ENCODE measurements at places on chromosomes 5 and 9.

DNA sequence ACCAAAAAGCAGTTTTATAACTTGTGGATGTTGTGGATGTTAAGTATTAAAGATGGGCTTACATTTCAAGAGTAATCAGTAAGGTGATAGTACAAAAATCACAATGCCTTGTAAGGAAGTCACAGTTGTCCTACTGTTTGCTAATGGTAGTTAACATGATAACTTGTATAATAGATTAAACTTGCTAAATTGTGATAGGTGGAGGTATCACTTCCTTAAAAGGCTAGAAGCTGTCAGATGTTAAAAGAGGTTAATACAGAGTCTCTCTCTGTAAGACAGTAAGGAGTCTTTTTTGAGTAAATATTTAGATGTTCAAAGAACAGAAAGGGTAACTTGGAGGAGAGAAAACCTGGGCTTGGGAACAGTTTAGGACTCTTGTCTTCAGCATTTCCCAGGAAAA, 14.2 kb upstream of the MACIR start:
- DNase-seq = no peak

DNA sequence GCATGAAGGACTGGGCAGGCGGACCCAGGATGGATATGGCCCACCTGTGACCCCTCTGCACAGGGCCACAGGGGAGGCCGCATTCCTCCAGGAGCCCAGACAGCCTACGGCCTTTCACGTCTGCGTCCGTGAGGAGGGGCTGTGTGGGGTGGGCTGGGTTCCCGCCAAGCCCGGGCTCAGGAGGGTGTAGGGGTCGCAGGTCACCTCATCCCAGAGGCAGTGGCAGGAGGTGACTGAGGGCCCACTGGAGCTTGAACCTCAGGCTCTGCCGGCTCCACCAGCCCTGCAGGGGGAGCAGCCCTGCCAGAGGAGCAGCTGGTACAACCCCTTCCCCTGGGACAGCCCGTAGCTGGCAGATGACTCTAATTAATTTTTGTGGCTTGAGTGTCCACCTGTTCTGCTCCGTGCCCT, 40.7 kb upstream of the CACNA1B start:
- DNase-seq = no peak

GRCh38 chr5:169303119-169303515, 2.2 kb upstream of the SLIT3 start:
- DNase-seq = no peak

- DNase-seq = no peak
Measured at GRCh38 chr9:33044677-33045282, 19.7 kb downstream of the DNAJA1 start.

GRCh38 chr9:108331596-108331995, 524.2 kb downstream of the ACTL7B start:
- DNase-seq = no peak

GRCh38 chr9:127519301-127520166, 68.2 kb downstream of the LRSAM1 start:
- DNase-seq = peak; percentile 50

GRCh38 chr5:97223596-97223995, 40.5 kb upstream of the RIOK2 start:
- DNase-seq = no peak

DNA sequence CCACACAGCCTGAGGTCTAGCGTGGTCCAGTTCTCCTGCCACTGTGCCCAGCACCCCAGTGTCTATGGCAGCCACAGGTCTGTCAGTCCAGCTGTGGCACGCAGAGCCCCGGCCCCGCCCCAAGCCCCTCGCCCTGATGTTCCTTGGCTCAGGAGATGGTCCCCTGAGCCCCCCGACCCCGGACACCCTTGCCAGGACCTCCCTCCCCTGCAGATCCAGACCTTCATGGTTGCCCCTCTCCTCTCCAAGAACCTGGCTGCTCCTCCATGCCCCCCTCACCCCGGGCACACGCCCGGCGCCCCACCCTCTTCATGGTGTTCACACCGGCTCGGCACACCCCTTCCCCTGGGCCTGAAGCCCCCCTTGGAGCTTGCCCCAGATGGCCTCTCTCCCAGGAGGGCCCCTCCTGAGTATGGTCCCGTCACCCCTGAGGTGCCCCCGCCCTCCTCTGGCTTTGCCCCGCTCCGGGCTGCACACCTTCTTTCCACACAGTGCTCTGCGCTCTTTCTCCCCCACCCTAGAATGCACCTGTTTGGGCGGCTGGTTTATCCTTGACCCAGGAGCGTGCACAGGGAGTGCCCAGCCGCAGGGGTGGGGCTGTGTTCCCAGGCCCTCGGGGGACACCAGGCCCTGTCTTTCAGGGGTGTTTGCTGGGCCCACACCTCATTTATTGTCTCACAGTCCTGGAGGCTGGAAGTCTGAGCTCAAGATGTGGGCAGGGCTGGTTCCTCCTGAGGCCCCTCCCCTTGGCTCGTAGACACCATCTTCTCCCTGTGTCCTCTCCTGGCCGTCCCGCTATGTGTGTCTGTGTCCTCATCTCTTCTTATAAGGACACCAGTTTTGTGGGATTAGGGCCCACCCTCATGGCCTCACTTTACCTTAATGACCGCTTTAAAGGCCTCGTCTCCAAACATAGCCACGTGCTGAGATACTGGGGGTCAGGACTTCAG, 37.6 kb downstream of the KCNT1 start:
- no peak for DNase-seq

DNA sequence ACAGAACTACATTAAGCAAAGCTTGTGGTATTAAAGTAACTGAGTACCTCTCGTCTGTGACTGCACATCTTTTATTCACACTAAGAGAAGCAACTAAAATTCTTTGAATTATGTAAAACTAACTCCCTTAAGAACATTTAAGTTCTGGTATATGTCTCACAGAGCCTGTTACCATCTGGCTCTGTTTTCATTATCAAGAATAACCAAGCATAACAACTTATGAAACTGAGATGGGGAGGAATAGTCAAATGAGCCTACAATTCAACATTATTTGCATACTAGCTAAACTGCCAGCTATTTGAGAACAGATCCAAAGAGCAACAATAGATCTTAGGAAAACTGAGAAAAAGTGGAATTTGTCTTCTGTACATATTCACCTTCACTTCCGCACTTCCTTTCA, 25.3 kb upstream of the ISOC1 start:
- DNase-seq = no peak

DNA sequence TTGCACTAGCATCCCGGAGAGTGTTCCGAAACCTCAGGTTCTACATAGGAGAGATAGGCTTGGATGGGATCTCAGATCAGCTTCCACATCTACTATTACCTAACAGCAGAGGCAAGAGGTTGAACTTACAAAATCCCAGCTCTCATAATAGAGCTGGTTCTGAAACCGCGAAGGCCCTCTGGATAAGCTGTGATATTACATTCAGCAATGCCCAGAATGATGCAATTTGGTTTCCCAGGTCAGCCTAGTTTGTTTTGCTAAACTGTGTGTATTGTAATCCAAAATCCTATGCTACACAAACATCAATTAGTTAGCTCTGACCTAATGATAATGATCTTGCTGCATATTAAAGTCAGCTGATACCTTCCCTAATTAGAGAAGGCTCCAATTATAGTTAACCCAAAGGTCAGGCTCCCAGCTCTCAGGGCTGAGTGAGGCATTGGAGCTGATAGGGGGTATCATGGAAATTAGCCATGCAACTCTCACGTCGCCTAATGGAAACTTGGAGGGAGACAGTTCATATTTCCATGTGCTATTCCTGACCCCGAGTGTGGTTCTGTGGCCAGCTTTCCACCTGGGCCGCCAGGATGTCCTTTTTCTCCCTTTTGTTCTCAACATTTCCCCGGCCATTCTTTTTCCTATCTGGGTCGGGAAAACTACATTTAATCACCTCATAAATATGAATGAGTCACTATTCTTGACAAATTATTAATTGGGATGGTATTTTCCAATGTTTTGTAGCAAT, 278.4 kb upstream of the IRX1 start:
- DNase-seq = no peak

GRCh38 chr5:74341221-74341620, 299.3 kb downstream of the ENC1 start:
- DNase-seq = no peak

DNA sequence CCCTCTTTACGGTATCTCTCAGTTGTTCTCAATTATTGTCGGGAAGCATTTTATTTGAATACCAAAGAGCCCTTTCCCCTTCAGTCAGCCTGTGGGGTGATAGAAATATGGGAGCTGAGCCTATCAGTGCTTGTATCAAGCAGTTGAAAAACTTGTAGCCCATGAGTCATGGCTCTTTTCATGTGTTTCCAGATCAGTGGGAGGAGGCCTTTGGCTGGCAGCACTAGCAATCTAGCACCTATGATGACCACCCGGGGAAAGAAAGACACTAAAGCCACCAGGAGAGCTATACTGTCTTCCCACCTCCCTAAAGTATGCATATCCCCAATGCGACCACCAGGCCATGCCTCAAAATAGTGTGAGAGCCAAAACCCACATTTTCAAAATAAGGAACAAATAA, 696.9 kb upstream of the C9orf72 start:
- no peak for DNase-seq

GRCh38 chr5:147398860-147399259, 111.0 kb downstream of the DPYSL3 start:
- no peak for DNase-seq

DNA sequence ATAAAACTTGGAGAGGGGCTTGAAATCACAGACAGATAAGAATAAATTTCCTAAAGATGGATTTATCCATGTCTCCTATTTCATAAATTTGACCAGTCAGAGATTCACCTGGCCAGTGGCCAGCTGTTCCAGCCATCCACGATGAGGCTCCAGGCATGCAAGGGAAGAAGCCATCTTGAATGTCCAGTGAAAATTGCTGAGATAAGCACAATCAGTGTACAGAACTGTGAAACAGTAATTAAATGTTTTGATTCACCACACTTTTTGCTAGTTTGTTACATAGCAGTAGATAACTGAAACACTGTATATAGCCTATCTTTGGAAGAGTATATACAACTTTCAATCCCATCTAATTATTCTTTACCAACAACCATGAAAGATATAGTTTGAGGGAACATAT, 163.5 kb downstream of the HINT1 start:
- no peak for DNase-seq

DNA sequence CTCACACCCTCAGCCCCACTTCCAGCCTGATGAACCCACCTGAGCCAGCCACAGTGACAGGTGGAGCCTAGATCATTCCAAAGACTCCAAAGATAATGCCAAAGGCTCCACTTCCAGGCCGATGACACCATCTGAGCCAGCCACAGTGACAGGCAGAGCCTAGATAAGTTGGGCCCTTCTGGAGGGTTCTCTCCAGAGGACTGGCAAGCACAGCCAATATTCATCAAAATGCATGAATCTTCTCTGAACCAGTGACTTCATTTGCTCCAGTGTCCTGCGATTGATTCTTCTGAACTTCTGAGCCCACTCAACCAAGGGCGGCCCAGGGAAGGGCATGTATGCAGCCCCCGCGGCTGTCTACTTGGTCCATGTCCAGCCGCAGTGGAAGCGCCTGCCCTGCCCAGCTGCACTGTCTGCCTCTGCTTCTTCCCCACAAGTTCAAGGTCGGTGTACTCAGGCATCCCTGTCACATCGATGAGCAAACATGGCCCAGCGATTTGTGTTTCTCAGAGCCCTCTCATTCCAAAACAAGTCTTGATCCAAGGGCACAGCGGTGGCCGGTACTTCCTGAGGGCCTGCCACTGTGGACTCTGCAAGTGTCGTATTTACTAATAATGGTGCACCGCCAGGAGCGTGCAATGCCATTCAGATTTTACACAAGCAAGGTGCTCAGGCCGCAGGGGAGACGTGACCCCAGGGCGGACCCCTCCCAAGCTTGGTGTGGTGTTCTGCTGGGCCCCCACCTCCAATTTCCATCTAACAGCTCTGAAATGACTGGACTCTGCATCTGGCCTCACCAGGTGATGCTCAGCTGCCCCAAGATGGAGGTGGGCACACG, 107.0 kb downstream of the VAV2 start:
- DNase-seq = no peak

GRCh38 chr5:21862986-21863385, 990.2 kb downstream of the CDH12 start:
- DNase-seq = no peak

DNA sequence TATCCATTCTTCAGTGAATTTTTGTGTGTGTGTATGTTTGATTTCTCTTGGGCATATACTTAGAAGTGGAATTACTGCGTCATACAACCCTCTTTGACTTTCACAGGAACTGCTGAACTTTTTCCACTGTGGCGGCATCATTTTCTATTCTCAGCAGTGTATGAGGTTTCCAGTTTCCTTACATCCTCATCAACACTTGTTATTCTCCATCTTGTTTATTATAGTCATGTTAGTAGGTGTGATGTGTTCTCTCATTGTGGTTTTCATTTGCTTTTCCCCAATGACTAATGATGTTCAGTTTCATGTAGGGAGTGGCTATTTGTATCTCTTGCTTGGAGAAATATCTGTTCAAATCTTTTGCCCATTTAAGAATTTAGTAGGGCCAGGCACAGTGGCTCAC, 2.6 kb downstream of the ZNF79 start:
- no peak for DNase-seq

GRCh38 chr9:129653823-129654553, 11.5 kb upstream of the PRRX2 start:
- no peak for DNase-seq

GRCh38 chr9:72462340-72462739, 59.1 kb upstream of the TMC1 start:
- DNase-seq = no peak

- no peak for DNase-seq
Measured at GRCh38 chr9:118809160-118809625, 560.0 kb downstream of the BRINP1 start.

GRCh38 chr9:69034071-69034470, 1.5 kb upstream of the FXN start:
- DNase-seq = no peak

DNA sequence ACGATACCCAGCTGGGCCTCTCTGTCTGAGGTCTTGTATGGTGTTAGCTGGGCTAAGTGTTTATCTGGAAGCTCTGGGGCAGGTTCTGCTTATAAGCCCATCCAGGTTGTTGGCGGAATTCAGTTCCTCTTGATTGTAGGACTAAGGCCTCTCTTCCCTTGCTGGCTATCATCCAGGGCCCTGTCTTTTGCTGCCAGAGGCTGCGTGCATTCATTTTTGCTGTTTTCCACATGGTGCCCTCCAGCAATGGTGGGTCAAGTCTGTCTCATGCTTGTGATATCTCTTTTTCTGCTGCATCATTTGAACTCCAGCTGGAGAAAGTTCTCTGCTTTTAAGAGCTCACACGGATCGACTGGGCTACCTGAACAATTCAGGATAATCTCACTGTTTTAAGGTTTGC, 105.7 kb upstream of the ZNF618 start:
- no peak for DNase-seq

DNA sequence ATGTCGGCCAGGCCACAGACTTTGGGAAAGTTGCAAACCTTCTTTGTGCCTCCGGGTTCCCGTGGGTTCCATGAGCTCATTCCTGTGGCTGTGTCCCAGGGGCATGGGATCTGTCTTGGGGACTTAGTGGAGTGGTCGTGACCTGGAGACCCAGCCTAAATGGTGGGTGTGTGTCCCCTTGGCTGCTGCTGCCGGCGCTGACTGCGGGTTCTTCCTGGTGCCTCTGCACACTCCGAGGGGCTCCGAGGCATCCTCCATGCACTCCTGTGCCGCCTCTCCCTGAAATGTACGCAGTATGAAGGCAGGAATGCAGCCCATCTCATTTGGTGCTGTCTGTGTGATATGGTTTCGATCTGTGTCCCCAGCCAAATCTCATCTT, 21.0 kb upstream of the SLC2A6 start:
- peak; percentile 30 for DNase-seq

- peak; percentile 73 for DNase-seq
Measured at GRCh38 chr5:122673343-122673742, 101.5 kb upstream of the SNX2 start.
